ENCODE measurements at places on chromosomes 2 and 18.

DNA sequence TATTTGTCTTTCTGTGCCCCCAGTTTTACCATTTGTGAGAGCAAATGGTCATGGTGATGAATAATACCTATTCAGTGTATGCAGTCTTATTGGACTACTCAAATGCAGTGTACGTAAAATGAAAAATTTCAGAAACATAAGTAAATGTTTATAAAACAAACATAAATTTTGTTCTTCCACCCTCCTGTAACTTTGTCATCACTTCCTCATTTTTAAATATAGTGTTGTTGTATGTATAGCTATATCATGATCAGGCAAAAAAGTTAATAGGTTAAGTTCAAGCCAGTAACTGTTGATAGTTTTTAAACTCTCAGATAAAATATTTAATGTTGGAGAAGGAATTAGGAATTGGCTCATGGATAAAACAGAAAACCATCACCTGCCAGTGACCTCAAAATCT lies 93.2 kb downstream of the KLF7 start:
- DNase-seq, result no peak

- DNase-seq, result no peak
Observed at GRCh38 chr2:134845028-134845427, 6.6 kb downstream of the ACMSD start.

DNA sequence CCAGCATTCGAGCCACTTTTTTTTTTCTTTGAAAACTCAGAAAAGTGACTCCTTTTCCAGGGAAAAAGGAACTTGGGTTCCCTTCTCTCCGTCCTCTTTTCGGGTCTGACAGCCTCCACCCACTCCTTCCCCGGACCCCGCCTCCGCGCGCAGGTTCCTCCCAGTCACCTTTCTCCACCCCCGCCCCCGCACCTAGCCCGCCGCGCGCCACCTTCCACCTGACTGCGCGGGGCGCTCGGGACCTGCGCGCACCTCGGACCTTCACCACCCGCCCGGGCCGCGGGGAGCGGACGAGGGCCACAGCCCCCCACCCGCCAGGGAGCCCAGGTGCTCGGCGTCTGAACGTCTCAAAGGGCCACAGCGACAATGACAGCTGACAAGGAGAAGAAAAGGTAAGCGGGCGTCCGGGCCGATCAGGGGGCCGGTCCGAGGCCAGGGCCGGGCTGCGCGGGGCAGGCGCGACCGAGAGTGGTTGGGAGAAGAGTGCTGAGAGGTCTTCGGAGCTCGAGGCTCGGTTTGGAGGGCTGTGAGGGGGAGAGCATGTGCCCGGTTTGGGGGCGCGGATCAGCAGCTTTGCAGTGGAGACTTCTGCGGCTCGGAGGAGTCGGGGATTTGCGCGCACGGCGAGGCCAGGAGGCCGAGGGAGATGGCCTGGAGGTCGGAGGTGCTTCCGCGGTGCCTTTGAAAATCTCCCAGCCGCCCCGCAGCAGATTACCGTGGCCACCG lies 502 bp downstream of the EPAS1 start:
- peak; percentile 59 for DNase-seq

- peak; percentile 21 for DNase-seq
Observed at GRCh38 chr2:177783835-177784744, 288.5 kb downstream of the PDE11A start.

DNA sequence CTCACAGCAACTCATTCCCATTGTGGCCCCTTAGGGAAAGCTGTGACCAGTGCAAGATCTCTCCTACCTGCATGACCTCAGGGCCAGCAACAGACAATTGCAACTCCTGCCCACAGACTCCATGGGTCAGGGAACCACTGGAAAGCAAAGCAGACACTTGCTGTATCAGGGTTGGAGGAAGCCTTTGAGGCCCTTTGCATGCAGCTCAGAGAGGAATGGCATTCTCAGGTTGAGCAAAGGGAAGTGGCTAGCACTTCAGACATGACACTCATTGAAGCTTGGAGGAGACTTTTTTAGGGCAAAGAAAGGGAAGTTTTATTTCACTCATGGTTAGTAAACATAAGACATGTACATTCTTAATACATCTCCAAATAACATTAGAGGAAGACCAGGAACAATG lies 22.1 kb downstream of the IL1F10 start:
- no peak for DNase-seq

GRCh38 chr2:141930803-141931202 lies 200.0 kb downstream of the LRP1B start:
- DNase-seq, result no peak

- no peak for DNase-seq
Observed at GRCh38 chr2:238104691-238105371, 4.7 kb downstream of the ESPNL start.

- DNase-seq, result no peak
Observed at GRCh38 chr2:43003702-43004101, 211.3 kb upstream of the HAAO start.

DNA sequence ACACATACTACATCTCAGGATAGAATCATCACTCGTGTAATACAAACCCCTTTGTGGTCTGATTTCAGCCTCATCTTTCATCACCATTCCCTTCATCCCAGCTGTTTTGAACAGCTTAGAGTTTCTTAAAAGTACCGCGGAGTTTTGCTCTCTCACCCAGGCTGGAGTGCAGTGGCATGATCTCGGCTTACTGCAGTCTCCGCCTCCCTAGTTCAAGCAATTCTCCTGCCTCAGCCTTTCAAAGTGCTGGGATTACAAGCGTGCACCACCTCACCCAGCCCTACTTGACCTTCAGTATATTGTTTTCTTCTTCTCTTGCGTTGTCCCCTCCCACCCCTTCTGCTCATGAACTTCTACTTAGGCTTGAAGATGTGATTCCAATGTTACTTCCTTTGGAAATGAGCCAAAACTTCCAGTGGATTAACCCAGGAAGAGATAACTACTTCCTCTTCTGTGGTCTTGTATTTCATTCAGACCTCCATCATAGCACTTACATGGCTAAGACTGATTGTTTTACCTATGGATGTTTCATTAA lies 15.8 kb downstream of the ERLEC1 start:
- no peak for DNase-seq

GRCh38 chr2:5368263-5368662 lies 323.9 kb upstream of the SOX11 start:
- no peak for DNase-seq

- no peak for DNase-seq
Observed at GRCh38 chr2:19848952-19849351, 52.8 kb downstream of the TTC32 start.

DNA sequence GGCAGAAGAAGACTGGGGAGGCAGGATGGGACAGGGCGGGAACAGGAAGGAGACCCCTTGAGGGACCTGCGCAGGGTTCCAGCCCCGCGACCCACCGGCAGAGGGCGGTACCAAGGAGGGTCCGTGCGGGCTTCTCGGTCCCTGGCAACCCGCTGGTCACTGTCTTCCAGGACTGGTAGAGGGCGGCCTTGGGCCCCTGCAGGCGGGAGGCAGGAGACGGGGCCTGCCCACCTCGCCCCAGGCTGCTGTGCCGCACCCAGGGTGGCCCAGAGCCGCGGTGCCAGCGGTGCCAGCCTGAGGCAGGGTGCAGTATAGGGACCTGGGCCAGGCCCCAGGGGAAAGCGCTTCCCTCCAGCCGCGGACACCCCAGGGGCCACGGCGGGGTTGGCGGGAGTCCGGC lies 34.5 kb downstream of the NEURL3 start:
- DNase-seq, result no peak

GRCh38 chr18:75757951-75758350 lies 330.4 kb upstream of the SMIM21 start:
- no peak for DNase-seq

DNA sequence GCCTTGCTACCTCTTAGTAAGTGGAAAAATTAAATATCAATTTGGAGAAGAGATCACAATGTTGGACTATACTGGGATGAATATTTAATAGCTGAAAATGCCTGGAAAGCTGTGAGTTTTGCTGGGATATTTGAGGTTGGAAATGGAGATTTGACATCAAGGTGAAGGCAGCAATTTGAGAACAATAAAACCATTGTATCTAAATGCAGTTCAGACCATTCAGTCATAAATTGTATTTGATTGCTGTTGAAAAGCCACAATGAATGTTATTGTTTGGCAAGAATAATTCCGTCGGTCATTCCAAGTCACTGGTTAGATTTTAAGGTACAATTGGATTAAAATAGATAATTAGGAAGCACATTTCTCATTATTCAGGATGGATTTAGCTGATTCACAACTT lies 325.6 kb downstream of the HRH4 start:
- DNase-seq, result no peak

GRCh38 chr2:200596774-200597570 lies 11.2 kb downstream of the AOX1 start:
- no peak for DNase-seq

DNA sequence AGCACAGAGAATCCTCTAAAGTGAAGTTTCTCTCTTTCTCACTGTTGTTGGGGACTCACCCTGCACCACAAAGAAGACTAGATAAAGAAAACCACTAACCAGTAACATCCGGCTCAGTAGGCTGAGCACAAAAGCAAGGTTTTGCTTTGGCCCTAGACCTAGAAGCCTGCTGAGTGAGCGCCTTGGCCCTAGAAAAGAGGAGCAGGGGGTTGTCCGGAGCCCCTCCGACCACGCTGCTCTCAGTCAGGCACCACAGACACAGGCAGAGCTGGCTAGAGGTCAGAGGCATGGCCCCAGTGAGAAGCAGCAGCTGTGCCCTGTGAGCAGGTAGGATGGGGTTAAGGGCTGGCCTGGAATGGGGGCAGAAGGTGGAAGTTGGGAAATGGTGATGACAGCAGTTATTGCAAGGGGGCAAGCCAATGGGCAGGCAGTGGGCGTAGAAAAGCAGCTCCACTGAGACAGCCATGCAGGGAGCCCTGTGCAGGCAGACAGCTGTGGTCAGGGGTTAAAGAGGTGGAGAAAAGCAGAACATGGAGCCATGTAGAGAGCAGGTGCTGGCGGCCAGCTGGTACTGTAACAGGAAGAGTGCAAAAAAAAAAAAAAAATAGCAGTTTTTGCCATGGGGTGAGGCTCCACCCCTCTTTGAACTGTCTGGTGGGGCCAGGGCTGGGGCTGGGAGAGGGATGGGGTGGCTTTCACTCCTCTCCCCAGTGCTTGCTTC lies 36.9 kb upstream of the SLC14A1 start:
- DNase-seq, result peak; percentile 78

DNA sequence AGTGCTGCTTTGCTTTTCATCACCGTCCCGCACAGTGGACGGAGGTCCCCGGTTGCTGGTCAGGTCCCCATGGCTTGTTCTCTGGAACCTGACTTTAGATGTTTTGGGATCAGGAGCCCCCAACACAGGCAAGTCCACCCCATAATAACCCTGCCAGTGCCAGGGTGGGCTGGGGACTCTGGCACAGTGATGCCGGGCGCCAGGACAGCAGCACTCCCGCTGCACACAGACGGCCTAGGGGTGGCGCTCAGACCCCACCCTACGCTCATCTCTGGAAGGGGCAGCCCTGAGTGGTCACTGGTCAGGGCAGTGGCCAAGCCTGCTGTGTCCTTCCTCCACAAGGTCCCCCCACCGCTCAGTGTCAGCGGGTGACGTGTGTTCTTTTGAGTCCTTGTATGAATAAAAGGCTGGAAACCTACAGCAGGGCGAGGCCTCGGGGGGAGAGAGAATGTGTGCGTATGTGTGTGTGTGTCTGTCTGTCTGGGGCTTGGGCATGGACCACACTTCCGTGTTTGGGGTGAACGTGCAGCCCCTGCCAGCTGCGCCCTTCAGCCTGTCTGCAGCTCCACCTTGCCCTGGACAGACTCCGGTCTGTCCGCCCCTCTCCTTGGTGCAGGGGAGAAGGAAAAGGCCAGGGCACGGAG lies 32.3 kb downstream of the GPC1 start:
- no peak for DNase-seq

DNA sequence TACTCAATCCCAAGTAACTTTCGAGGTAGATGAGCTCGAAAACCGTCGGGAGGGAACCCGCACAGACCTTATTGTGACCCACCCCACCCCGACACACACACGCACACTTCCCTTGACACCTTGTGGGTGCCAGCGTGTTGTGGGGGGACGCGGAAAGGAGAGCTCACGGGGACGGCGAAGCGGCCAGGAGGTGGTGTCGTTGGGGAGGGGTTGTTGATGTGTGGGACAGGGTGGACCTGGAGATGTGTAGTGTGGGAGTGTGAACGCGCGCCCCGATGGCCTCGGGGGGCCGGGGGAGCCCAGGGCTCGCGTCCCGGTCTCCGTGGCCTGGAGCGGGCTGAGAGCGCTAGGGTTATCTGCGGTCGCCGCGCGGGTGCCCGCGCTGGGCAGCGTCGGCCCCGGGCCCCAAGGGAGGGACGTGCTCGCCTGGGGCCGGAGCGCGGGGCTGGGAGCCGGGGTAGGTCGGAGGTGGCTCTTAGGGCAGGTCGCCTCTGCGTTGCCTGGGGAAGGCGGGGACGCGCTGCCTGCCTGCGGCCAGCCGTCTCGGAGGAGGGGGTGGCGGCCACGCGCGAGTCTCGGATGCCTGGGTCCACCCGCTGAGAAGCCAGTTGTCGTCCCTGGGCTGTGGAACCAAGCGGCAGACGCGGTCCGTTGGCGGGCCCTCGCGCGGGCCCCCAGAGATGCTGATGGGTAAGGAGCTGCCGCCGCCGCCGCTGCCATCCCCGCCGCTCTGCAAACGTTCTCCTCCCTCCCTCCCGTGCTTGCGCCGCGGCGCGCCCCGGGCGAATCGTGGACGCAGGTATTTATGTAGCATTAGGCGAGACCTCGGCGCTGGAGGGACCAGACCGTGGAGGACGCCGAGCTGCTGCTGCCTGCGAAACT lies 1.6 kb downstream of the KLHL29 start:
- no peak for DNase-seq

DNA sequence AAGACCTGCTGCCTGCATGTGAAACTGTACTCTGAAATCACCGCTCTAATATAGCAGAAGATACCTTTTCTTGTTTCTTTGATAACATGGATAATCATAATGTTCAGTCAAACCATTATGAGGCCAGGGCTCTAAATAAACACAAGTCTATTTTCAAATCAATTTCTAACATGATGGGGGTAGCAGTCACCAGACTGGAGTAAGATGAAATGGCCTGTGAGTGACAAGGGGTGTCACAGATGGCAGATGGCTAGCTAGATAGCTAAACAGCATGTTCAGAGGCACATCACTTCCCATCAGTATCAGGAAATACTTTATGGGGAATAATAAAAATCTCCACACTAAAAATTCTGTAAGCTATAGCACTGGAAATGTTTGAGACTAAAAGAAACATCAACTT lies 14.0 kb downstream of the MBD2 start:
- no peak for DNase-seq

DNA sequence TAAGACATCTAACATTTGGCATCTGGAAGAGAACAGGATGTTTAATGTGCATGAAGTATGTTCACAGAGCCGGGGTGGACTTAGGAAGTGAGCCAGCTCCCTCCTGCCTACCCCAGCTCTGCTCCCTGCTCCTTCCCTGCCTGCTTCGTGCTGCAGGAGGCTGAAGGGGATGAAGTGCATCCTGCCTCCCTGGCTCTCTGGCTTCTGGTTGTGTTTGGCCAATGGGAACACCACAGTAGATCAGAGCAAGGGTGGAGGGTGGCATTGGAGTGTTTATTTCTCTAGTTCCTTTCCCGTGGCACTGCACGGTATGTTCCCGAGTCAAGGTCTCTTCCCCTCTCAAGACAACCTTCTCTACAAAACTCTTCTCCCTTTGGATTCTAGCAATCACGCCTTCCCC lies 379.9 kb downstream of the CLIP4 start:
- no peak for DNase-seq

Data from central memory CD4-positive, alpha-beta T cell (primary cell).